ENCODE measurements at places on chromosomes 2 and 18.

- DNase-seq = no peak
These were observed 3.9 kb downstream of the NRP2 start for GRCh38 chr2:205686056-205686782.

GRCh38 chr2:120678251-120678650 lies 57.4 kb upstream of the GLI2 start:
- no peak for DNase-seq

DNA sequence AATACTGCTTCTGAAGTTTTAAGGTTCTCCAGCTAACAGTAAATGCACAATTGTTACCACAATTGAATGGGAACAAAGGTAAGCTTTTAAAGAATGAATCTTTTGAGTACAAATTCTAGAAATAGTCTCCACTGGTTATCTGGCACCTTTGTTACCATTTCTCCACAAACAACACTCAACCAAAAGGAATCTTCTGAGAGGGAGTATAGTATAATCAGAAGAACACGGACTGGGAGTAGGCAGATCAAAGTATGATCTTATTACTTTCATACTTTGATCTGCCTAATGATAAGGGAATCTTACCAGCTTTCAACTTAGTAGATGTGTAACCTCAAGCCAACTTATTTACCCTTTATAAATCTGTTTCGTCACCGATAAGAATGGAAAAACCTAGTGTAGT lies 1.4 kb downstream of the CEP76 start:
- DNase-seq = no peak

DNA sequence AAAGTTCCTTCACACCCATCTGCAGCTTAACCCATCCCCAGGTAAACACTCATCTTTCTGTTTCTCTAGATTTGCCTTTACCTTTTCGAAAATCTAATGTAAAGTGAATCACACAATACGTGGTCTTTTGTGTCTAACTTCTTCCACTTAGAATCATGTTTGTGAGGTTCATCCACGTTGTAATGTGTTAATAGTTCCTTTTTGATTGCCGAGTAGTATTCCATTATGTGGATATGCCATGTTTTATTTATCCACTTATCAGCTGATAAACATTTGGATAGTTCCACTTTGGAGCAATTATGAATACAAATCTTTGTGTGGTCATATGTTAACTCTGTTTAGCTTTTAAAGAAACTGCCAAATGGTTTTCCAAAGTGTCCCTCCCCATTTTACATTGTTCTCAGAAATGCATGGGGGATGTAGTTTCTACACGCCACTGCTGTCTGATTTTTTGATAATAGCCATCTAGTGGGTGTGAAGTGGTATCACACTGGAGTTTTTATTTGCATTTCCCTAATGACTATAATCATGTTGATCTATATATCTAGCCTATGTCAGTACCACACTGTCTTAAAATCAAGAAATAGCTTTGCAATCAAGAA lies 22.3 kb downstream of the PECR start:
- no peak for DNase-seq

GRCh38 chr2:24981411-24982136 lies 9.8 kb upstream of the DNAJC27 start:
- no peak for DNase-seq

- no peak for DNase-seq
These were observed 278.6 kb downstream of the CDH19 start for GRCh38 chr18:66325251-66325650.

DNA sequence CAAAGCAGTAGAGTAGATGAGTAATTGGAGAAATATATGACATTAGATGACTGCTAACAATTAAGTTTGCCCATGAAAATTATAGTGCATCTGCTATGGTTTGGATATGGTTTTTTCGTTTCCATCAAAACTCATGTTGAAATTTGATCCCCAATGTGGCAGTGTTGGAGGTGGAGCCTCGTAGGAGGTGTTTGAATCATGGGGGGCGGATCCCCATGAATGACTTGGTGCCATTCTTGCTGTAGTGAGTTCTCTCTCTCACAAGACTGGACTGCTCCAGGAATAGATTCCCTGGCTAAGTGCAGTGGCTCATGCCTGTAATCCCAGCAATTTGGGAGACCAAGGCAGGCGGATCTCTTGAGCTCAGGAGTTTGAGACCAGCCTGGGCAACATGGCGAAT lies 9.7 kb upstream of the CUL3 start:
- DNase-seq = no peak

DNA sequence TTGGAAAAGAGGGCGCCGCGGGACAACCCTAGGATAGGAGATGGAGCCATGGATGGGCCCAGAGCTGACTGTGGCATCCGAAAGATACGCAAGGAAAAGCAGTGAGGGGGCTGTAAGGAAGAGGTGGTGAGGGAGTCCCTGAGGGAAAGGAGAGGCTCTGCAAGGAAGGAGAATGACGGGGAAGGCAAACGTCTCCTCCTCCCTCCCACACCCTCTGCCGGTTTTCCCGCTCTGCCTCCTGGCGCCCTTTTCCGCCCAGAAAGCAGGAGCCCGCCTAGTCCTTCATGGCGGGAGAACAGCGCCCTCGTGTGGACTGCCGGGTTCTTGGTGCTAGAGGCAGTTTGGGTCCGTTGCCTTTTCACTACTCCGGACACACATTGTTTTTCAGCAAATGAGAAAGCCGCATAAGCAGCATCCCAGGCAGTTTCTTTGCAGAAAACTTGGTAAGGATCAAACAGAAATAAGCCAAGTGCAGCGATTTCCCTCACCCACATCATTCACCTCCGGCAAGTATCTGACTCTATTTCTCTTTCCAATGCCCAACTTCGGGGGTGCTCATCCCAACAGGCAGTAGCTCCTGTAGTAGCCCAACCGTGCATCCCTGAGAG lies 200.4 kb downstream of the INO80D start:
- peak; percentile 47 for DNase-seq

DNA sequence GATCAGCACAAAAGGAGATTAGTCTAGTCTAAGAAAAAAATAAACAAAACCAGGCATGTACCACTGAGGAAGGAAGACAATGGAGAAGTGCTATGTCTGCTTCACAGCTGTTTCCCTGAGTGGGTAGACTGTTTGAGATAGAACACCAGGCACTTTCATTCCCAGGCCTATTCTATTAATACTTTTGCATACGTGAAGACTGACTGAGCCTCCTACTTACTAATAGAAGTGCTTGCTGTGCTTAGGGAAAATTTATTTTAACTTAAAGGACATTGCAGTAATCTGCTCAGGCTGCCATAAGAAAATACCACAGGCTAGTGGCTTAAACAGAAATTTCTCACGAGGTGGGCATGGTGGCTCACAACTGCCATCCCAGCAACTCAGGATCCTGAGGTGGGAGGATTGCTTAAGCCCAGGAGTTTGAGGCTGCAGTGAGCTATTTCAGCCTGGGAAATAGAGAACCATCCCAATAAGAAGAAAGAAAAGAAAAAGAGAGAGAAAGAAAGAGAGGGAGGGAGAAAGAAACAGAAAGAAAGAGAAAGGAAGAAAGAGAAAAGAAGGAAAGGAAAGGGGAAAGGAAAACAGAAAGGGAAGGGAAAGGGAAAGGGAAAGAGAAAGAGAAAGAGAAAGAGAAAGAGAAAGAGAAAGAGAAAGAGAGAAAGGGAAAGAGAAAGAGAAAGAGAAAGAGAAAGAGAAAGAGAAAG lies 33.0 kb downstream of the CMPK2 start:
- no peak for DNase-seq

- no peak for DNase-seq
These were observed 206.9 kb downstream of the FBXO15 start for GRCh38 chr18:73940721-73941120.

- DNase-seq = no peak
These were observed 372.4 kb downstream of the CMPK2 start for GRCh38 chr2:6493266-6493665.

- no peak for DNase-seq
These were observed 7.4 kb upstream of the RMC1 start for GRCh38 chr18:23495723-23496440.

- DNase-seq = no peak
These were observed 750 bp upstream of the RMP24 start for GRCh38 chr18:35971661-35972196.

GRCh38 chr2:216920937-216921456 lies 61.1 kb upstream of the TNP1 start:
- no peak for DNase-seq

GRCh38 chr2:8437228-8437948 lies 244.5 kb upstream of the ID2 start:
- DNase-seq = no peak

- no peak for DNase-seq
These were observed 151.3 kb upstream of the NCK2 start for GRCh38 chr2:105593221-105593967.

DNA sequence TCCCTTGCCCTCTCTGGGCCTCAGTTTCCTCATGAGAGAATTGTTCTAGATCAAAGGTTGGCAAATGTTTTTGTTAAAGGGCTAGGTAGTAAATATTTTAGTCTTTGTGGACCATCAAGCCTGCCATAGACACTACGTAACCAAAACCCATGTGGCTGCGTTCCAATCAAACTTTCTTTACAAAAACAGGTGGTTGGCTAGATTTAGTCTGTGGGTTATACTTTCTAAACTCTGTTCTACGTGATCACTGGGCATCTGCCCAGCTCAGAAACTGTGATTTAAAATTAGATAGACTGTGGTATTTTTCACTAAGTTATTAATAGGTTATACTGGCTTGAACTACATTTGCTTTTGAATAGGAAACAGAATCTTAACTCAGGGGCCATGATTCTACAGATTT lies 149.8 kb upstream of the DCC start:
- DNase-seq = no peak

GRCh38 chr2:205637779-205638503 lies 44.4 kb upstream of the NRP2 start:
- no peak for DNase-seq

- no peak for DNase-seq
These were observed 84.3 kb downstream of the RPRM start for GRCh38 chr2:153394247-153394646.

GRCh38 chr2:66601624-66602023 lies 166.7 kb downstream of the MEIS1 start:
- no peak for DNase-seq

DNA sequence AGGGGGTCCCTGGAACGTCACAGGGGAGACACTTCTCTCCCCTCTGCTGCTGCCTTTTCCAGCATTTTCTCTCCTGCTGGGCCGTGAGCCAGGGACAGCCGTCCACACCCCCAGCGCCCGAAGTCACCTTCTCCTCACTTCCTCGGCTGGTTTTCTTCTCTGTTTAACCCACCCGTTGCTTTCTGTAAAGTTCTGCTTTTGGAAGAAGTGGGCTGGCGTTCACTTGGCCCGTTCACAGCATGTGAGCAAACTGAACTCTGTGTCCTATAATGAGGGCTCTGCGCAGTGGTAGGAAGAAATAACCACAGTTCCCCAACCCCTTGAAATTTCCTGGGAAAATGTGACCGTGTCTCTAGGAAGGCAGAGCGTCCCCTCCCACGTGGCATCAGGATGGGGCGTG lies 187.0 kb upstream of the HDAC4 start:
- no peak for DNase-seq

- no peak for DNase-seq
These were observed 47.0 kb downstream of the ARMC9 start for GRCh38 chr2:231245249-231246094.

DNA sequence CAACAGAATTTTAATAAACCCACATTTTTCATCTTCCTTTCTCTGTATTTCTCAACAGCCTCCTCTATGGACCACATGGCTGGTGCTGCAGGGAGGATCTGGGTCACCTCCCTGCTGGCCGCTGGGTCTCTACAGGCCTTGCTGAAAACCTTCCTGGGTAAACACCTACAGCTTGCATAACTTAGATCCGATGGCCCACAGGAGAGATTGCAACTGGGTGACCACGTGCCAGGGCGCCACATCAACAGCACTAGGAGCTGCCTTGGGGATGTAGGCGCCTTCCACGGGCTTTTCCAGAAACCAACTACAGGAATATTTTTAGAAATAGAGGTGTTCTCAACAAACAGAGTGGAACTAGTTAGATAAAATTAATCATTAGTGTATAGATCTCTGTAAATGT lies 19.4 kb downstream of the TMEM18 start:
- no peak for DNase-seq

GRCh38 chr18:8503248-8503647 lies 106.0 kb upstream of the RAB12 start:
- no peak for DNase-seq

DNA sequence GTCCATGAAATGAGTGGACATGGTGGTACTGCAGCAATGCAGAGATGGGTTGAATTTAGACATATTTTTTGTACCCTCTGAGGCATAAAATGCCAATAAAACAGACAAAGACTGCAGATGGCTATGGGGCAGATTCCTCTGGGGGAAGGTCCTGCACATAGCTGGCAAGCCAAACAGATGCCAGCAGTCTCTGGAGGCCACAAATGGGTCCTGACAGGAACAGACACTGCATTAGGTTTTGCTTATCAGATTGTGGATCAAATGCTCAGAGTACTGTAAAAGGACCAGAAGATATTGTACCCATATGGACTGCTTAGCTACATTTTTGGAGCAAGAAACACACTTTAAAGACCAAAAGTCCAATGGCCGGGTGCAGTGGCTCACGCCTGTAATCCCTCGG lies 40.9 kb upstream of the ORC2 start:
- no peak for DNase-seq

DNA sequence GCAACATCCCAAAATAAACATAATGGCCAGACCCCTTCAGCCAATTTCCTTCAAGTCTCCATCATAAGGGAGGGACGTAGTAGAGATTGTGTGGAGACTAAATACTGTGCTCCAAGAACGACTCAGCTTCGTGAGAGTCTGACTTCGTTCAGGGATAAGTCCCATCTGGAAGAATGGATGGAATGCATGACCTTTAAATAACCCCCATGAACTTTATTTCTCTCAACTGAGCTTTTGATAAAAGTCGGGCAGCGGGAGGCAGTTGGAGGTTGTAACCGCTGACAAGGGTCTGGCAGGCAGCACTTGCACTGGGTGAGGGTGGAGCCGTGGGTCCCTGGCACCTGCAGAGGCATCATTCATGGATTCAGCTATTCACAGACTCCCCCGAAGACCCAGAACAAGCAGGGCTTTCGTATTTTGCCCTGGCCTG lies 115.9 kb downstream of the ZFP36L2 start:
- DNase-seq = no peak

DNA sequence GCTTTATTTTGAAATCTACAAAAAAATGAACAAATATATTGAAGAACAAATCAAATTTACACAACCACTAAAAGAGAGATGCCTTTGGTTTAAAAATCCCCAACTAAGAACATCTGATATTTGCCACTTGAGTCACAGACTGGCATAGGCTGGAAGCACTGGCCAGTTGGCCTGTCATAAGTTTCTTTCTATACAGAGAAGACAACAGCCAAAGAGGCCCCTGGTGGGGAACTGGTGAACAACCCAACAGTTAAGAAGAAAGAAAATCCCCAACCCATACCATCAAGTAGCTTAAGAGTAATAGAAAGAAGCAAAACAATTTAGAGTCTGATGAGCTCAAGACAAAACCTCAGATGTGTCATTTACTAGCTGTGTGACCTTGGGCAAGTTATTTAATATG lies 45.5 kb downstream of the OSR1 start:
- DNase-seq = no peak

DNA sequence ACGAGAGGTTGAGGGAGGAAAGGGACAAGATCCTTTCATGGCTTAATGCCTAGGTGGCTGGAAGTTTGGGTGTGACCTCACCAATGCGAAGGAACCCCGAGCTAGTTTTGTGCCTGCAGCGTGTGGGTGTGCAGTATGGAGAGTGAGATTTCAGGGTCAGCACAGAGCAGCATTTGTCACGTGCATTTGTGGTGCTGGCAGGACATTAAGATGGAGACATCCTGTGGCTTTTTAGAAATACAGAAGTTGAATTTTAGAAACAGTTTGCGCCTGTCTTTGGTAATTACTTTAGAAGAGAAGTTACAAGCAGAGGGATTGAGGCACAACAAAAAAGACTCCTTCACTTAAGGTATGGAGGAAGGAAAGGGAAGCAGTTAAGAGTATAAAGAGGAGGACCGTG lies 258.2 kb upstream of the THUMPD2 start:
- no peak for DNase-seq
